ENCODE measurements at places on chromosomes 13 and 19. TPM values are rescaled to one million over a fixed set of nuclear protein-coding genes. Genes with fewer than 3 reads are reported as not detected.

- no peaks in the 10 kb centered on the region for H3K36me3 ChIP-seq
- H3K27ac ChIP-seq: no peak overlapping the region
- no peak overlapping the region for H3K4me3 ChIP-seq
- no peaks in the 10 kb centered on the region for H3K4me1 ChIP-seq
Observed at GRCh38 chr13:111281751-111282311, 38.6 kb upstream of the TEX29 start.

- DNase-seq: no peak
- H3K36me3 ChIP-seq: no peaks in the 10 kb centered on the region
- peaks cover 3% of the 10 kb centered on the region for H3K27me3 ChIP-seq
- no peak overlapping the region for H3K27ac ChIP-seq
Observed at GRCh38 chr13:99977912-99978798, 3.4 kb upstream of the ZIC2 start.

The KANK3 gene
- total RNA-seq: 6.8 TPM

GRCh38 chr19:38039966-38040365 is 133.0 kb downstream of the SIPA1L3 start:
- DNase-seq: no peak
- peaks cover 7% of the 10 kb centered on the region for H3K4me1 ChIP-seq
- H3K4me3 ChIP-seq: no peak overlapping the region
- no peaks in the 10 kb centered on the region for H3K36me3 ChIP-seq
- H3K27ac ChIP-seq: no peak overlapping the region
- H3K27me3 ChIP-seq: no peaks in the 10 kb centered on the region

DNA sequence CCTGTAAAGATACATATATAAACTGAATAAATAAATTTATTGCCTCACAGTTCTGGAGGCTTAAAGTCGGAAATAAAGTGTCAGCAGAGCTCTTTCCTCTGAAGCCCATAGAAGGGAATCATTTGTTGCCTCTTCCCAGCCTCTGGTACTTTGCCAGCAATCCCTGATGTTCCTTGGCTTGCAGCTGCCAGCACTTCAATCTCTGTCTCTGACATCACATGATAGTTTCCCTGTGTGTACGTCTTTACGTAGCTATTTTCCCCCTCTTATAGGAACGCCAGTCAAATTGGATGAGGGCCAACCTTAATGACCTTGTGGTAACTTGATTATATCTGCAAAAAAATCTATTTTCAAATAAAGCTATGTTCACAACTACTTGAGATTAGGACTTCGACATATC is 250.9 kb downstream of the LIG4 start:
- H3K4me3 ChIP-seq: no peak overlapping the region
- no peaks in the 10 kb centered on the region for H3K27me3 ChIP-seq
- no peaks in the 10 kb centered on the region for H3K36me3 ChIP-seq
- DNase-seq: no peak
- no peaks in the 10 kb centered on the region for H3K4me1 ChIP-seq

- no peaks in the 10 kb centered on the region for H3K36me3 ChIP-seq
- DNase-seq: no peak
- no peak overlapping the region for H3K27ac ChIP-seq
- H3K4me3 ChIP-seq: no peak overlapping the region
Observed at GRCh38 chr13:100872761-100873160, 198.2 kb upstream of the TMTC4 start.

DNA sequence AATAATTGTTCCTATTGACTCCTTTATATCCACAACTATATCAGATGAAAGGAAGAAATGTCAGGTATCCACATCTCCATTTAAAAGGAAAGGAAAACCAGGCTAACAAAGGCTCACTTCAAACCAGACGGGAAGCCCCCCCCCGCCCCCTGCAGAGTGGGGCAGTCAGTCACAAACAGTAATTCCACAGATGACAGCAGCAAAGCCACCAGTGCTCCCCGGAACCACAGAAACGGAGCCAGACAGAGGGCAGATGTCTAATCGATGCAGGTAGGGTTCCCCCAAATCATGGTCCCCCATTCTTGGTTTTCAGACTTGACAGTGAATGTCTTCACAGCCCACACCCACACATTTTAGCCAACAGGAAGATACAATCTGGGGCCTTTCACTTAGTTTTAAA is 100.8 kb downstream of the STK24 start:
- H3K36me3 ChIP-seq: peaks cover 34% of the 10 kb centered on the region
- no peaks in the 10 kb centered on the region for H3K27me3 ChIP-seq
- H3K4me3 ChIP-seq: no peak overlapping the region

DNA sequence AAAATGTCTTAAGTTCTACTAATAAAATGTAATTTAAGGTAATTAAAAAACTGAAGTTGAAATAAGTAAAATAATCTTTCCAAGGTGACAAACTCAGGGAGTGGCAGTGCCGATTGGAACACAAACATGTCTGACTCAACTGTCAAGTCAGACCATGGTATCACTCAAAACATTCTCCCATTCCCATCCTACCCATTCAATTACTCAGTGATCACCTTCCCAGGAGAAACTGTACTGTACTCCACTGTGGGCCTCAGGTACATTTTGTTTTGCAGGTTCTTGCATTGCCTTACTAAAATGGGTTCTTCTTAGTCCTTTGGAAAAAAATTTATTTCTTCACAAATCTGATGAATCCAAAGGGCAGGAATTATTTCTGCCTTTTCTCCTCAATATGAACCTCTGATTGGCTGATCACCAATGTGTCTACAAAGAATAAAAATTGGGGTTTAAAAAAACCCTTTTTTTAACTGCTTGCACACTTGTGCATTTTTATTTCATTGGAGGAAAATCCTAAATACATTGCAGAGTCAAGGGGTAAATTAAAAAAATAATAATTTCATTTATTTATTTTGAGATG is 96.8 kb downstream of the ZNF429 start:
- no peak overlapping the region for H3K4me3 ChIP-seq
- DNase-seq: no peak
- H3K4me1 ChIP-seq: no peaks in the 10 kb centered on the region
- H3K27me3 ChIP-seq: no peaks in the 10 kb centered on the region
- H3K27ac ChIP-seq: no peak overlapping the region

GRCh38 chr19:10115392-10116084 is 4.0 kb downstream of the P2RY11 start:
- H3K4me1 ChIP-seq: peaks cover 32% of the 10 kb centered on the region
- no peaks in the 10 kb centered on the region for H3K36me3 ChIP-seq
- no peaks in the 10 kb centered on the region for H3K27me3 ChIP-seq
- no peak overlapping the region for H3K4me3 ChIP-seq
- no peak overlapping the region for H3K27ac ChIP-seq

Measured in Peyer's patch (tissue), 4 donors.